ENCODE measurements at places on chromosomes 13 and 19. TPM values are rescaled to one million over a fixed set of nuclear protein-coding genes. Genes with fewer than 3 reads are reported as not detected.

- no peak for DNase-seq
Measured at GRCh38 chr13:71214357-71214756, 652.6 kb downstream of the DACH1 start.

Gene ZSCAN4
- not detected for polyA plus RNA-seq

Gene SLITRK6
- polyA plus RNA-seq, result 9.8 TPM

Gene CEACAM16
- polyA plus RNA-seq, result not detected

Gene SIAH3
- not detected for polyA plus RNA-seq

DNA sequence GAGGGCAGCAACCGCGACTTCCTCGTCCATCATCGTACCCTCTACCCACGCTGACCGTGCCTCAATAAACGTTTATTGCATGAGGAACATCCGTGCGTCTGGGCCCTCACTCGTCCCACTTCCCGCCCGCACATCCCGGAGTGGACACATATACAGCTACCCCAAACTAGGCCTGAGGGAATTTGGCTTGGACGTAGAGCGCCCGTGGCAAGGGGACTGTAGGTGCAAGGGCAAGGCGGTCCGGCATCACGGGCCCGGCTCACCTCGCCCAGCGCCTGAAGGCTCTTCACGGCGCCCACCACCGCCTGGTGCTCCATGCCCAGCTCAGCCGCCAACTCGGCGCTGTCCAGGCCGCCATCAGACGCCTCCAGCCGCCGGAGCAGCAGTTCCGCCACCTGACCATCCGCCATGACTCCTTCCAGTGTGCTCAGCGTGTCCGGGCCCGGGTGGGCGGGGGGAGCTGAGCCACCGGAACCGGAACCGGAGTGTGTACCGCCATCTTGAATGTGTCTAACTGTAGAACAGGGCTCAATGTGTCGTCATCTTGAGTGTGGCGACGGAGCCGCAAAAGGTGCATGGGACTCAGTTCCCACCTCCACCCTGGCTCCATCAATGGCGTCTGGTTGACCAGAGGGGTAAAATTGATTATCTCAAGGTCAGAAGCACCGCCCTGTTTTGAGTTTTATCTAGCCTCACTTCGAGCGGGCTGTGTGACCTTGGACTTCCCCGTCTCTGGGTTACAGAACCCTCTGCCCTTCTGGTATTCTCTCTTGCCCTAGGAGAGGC is at the start of gene FARSA:
FARSA (minus strand) TSS at position 425 of the 786 bp plus-strand sequence; CDS start at position 410, 15 bp downstream.
- DNase-seq, result peak; percentile 95

Gene ZNF154
- 3.5 TPM for polyA plus RNA-seq

DNA sequence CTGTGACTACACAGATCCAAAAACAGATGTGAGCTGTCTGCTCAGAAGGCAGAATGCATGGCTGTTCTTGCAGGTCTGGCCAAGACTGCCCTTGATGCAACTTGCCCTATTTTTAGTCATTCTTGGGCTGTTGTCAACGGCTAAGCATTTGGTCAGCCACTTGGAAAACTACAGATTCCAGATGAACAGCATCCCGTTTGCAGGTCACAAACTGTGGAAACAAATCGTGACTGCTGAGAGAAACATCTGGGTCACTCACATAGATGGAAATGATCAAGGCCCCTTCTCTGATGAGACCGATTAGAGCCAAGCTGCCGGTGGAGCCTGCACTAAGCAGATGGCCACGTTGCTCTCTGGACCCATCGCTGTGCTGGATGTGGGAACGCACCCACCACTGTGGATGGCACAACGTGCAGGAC is 15.4 kb upstream of the METTL21C start:
- no peak for DNase-seq

Gene MIER2
- polyA plus RNA-seq, result 47.3 TPM

Gene PDE4C
- 0.47 TPM for polyA plus RNA-seq

GRCh38 chr19:40703029-40703755 is 12.7 kb upstream of the NUMBL start:
- no peak for DNase-seq

Gene ACP5
- polyA plus RNA-seq, result 7.2 TPM

GRCh38 chr13:40404407-40404806 is 262.0 kb downstream of the FOXO1 start:
- DNase-seq, result no peak

GRCh38 chr13:51625555-51626345 is 41.5 kb downstream of the WDFY2 start:
- DNase-seq, result no peak

- DNase-seq, result no peak
Measured at GRCh38 chr19:2885736-2886135, 15.0 kb upstream of the ZNF57 start.

GRCh38 chr13:31946091-31946770 is 85.3 kb upstream of the FRY start:
- no peak for DNase-seq

Gene SPRYD7
- 16.6 TPM for polyA plus RNA-seq

DNA sequence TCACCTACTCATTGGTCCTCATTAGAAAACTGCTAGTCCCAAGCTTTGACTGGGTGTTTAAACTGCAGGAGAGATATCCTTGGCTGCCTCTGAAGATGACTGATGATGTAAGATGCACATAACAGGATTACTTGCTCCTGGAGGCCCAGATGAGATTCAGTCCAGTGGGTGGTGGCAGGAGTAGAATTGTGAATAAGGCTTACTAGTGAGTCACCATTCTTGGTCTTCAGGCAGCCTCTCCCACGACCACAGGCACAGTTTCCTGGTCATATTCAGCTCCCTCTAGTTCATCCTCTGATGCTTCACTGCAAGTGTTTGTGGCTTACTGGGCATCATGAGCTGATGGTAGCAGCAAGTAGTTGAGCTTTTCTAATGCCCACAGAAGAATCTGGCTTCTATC is 12.1 kb downstream of the SERTM1 start:
- no peak for DNase-seq

GRCh38 chr19:33039108-33039599 is 25.5 kb downstream of the RHPN2 start:
- no peak for DNase-seq

DNA sequence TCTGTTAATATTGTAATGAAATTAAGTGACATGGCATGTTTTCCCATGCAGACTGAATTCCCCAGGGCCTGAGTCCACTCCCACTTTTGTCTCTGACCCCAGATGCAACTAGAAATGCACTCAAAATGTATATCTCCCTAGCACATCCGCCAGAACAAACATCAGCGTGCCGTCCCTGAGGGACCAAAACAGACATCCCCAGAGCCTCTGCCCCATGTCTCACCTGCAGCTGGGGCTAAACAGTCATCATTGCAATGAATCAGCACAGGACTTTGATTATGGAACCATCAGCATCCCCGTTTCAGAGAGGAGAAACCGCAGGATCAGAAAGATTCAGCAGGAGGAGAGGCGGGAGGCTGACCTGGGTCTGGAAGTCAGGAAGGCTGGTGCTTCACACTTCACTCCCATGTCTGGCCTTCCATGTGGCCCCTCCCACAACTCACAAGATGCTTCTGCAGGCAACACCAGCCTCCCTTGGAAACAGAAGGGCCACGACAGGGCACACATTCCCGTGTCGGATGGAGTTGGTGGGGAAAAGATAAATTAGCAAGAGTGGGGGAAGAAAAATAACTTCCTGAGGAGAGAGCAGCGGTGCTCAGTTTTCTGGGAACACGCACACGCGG is 130.6 kb upstream of the VSTM2B start:
- DNase-seq, result no peak

Gene CGB3
- not detected for polyA plus RNA-seq

Gene ZNF442
- 4.4 TPM for polyA plus RNA-seq

Gene TEAD2
- polyA plus RNA-seq, result 41.4 TPM

Gene IRS2
- polyA plus RNA-seq, result 26.4 TPM

- DNase-seq, result no peak
Measured at GRCh38 chr13:28539625-28540286, 44.8 kb upstream of the FLT1 start.

DNA sequence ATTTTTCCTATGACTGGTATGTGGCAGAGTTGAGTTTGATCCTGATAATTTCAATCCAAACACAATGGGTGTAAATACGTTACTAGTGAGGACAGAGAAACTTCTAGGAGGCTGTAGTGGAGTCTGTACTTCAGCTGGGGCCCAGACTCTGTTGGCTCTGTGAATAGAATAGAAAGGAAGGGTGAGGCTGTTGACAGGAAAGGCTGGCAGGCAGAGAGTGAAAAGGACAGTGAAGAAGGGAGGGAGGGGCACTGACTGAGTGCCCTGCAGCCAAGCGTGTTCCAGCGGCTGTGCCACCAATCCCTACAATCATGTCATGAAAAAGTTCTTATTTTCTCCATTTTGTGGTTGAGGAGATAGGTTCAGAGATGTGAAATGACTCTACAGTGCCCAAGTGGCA is 80.5 kb downstream of the MBNL2 start:
- no peak for DNase-seq

DNA sequence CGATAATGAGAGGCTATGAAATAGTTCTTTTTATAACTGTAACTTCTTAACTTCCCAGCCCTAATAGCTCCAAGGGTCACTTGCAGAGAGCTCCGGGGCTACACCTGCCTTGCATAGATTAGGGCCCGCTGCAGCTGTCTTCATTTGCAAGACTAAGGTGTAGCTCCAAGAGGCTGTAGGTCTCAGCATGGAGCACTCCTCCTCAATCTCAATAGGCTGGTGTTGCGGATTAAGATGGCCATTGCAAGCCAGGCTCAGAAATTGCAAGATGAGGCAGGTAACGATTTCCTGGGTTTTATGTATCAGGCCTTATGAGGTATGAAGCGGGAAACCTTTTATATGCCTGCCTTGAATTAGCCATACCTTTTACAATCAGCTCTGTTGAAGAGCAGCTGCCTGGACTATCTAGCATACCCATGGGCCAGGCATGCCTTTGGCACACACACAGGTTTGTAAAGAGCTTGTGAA is 185.7 kb downstream of the TM9SF2 start:
- DNase-seq, result peak; percentile 33

GRCh38 chr13:93476175-93476574 is 249.6 kb downstream of the GPC6 start:
- DNase-seq, result peak; percentile 29

DNA sequence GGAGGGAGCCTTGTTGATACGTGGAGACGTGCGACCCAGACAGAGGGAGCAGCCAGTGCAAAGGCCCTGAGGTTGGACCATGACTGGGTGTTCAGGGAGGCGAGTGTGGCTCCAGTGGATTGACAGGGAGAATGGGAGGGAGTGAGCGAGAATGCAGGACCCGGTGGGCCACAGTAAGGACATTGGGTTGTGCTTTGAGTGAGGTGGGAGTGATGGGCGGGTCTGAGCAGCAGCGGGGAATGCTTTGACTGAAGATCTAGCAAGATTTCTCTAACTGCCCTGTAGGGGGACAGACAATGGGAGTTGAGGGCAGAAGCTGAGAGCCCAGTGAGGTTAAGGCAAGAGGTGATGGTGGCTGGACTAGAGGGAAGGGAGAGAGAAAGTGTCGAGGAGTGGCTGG is 7.7 kb upstream of the NANOS2 start:
- DNase-seq, result no peak

DNA sequence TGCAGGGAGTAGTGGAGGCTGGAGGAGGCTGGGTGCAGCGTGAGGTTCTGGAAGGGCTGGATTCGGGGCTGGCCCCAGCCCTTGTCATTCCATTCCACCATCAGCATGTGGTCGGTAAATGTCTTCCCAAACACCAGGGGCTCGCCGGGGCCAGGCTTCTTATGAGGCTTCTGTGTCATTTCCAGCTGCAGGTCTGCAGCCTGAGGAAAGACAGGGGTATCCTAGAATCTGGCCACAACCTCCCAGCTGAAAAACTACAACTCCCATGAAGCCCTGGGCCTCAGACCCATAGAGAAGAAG is 4.4 kb downstream of the BCAT2 start:
- DNase-seq, result no peak

DNA sequence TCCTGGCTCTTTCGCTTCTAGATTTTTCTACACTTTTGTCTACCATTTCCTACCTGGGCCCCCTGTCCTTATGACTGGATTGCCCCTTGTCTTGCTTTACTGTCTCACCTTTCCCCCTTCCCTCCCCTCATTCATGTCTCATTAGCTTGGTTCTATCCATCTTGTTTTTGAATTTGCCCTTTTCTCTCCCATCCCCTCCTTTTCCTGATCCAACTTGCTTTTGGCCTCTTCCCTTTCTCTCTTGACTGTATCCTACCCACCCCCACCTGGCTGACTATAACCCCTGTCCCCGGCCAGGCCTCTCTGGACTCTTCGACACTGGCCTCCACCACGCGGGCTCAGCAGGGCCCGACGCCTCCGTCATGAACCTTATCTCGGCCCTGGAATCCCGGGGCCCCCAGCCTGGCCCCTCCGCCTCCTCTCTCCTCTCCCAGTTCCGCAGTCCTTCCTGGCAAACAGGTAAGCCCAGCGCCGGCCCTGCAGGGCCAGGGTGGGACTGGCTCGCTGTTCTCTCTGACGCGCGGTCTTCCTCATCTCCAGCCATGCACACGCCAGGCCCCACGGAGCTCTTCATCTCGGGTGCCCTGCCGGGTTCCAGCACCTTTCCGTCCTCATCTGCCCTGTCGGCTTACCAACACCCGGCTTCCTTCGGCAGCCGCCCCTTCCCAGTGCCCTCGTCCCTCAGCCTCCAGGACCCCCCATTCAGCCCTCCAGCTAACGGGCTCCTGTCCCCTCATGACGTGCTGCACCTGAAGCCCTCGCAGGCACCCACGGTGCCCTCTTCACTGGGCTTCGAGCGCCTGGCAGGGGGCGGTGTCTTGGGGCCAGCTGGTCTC is 3.4 kb downstream of the PRR12 start:
- DNase-seq, result peak; percentile 13

DNA sequence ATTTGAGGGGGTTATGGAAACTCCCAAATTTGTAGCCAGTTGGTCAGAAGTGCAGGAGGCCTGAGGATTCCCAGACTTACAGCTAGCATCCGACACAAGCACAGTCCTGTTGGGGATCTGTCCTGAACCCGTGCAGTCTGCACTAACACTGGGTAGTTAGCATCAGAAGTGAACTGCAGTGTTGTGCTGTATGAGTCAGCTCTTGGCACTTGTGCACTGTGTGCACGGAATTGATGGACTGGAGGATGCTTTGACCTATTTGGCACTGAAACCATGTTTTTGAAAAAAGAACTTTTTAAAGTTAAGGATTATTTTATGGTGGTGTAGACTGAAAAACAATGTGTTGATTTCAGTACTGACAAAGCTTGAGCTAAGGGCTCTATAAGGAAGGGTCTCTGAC is 279.0 kb downstream of the NHLRC3 start:
- DNase-seq, result no peak

Gene ACP7
- 0.21 TPM for polyA plus RNA-seq

DNA sequence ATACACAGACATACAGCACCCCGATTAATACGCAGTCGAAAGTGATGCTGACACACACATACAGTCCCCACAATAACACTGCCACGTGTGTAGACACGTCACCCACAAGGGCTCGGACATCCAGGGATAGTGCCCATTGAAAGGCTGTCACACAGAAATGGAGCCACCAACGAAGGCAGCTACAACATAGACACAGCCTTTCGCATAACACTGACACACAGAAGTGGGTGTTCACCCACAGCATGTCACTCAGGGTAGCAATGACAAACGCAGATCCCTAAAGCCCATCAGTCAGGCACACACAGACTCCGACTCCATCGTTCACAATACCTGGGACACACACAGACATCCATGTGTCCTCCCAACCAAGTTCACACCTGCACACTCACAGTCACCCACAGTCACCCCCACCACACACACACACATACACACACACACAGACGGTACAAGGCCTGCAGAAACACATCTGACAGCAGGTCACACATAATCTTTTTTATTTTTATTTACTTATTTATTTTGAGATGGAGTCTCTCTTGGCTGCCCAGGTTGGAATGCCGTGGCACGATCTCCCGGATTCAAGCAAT is 10.4 kb upstream of the NANOS3 start:
- peak; percentile 1 for DNase-seq

GRCh38 chr19:45076851-45077730 is 813 bp upstream of the ZNF296 start:
- DNase-seq, result no peak

All from hepatocyte (in vitro differentiated cells).